ENCODE measurements at places on chromosomes 6 and 20.

GRCh38 chr20:19890445-19891051 is 126.6 kb upstream of the NAA20 start:
- no peak for DNase-seq

GRCh38 chr20:54208548-54209176 is 775 bp downstream of the PFDN4 start:
- no peak for DNase-seq

GRCh38 chr20:14800707-14801425 is 463.5 kb upstream of the FLRT3 start:
- no peak for DNase-seq

DNA sequence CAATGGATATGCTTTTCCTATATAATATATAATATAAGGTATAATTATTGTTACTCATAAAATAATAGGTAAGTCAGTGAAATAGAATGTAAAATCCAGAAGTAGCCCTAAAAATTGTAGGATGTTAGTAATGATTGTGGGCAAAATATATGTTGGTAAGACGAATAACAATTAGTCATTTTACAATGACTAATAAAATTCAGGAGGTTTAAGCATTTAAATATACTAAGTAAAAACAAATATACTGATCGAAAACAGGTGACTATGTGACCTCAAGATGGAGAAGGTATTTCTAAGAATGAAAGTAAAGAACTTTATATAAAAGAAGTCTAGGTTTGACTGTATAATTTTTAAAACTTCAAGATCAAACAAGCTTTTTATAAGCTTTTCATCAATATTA is 28.9 kb downstream of the FUCA2 start:
- DNase-seq, result no peak

DNA sequence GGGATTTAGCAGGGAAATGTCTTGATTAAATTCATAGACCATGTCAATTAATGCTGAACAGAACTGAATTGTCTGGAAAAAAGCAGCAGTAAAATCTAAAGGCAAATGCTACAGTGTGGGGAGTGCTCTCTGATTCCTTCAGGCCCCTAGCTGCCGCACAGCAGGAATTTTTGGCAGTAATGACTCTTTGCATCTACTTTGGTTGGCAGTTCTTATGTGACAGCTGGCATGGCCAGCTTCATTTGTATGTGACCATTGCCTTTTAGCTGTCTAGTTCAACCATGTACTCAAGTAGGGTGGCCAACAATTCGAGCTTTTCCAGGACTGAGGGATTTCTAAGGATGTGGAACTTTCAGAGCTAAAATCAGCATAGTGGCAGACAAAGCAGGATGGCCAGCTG is 499.1 kb upstream of the MAN1A1 start:
- no peak for DNase-seq

- DNase-seq, result no peak
These were observed 141.9 kb upstream of the PCSK2 start for GRCh38 chr20:17084909-17085308.

DNA sequence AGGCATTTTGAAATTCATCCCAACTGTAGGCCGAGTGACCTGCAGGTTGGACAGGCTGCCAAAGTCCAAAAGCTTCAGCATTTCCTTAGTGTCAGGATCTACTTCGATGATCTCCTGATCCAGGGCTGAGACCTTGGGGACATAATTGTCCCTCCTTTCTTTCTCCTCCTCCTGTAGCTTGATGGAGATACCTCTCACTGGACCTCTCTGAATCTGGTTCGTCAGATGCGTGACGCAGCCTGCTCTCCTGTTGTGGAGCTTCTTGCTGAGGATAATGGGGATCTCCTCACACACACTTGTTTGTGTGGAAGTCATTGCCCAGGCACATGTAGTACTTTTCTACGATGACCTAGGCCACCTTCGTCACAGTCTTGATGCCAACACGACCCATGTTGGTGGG is 1.5 kb upstream of the MAS1L start:
- DNase-seq, result no peak

- no peak for DNase-seq
These were observed 29.0 kb downstream of the L3MBTL3 start for GRCh38 chr6:130047088-130047995.

DNA sequence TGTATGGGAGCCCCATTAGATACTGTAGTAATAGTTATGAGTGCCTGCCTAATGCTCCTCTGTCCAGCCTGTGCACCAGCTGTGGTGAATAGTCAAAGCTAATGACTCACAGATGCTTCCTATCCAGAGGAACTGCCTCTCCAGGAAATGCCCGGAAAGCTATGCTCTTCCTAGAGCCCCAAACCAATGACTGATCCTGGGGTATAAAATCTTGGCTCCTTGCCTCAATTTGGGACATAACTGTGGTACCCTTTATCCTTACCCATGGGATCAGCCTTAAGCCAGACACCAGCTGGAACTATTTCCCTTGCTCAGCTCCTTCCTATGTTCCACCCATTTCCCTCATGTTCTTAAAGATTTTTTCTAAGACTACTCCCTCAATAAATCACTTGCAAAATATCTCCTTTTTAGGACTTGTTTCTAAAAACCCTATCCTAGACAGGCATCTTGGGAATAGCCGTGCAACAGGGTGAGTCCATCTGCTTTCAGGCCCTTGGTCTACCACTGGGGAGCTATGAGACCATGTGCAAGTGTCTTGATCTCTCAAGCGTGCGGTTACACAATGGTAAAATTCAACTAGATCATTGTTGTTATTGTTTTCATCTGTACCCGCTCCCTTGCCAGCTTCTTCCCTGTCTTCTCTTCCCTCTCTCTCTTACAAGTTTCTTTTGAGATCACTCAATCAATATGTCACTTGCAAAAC is 283.7 kb downstream of the BTBD3 start:
- DNase-seq, result no peak

- DNase-seq, result no peak
These were observed 59.5 kb downstream of the MYO6 start for GRCh38 chr6:75808507-75808906.

- no peak for DNase-seq
These were observed 16.0 kb downstream of the DSE start for GRCh38 chr6:116386581-116387299.

- DNase-seq, result no peak
These were observed 111.0 kb downstream of the TBC1D7 start for GRCh38 chr6:13217206-13217905.

GRCh38 chr20:3757268-3757667 is 10.3 kb downstream of the ADISSP start:
- DNase-seq, result no peak

GRCh38 chr6:38239719-38240451 is 399.8 kb downstream of the BTBD9 start:
- DNase-seq, result no peak

DNA sequence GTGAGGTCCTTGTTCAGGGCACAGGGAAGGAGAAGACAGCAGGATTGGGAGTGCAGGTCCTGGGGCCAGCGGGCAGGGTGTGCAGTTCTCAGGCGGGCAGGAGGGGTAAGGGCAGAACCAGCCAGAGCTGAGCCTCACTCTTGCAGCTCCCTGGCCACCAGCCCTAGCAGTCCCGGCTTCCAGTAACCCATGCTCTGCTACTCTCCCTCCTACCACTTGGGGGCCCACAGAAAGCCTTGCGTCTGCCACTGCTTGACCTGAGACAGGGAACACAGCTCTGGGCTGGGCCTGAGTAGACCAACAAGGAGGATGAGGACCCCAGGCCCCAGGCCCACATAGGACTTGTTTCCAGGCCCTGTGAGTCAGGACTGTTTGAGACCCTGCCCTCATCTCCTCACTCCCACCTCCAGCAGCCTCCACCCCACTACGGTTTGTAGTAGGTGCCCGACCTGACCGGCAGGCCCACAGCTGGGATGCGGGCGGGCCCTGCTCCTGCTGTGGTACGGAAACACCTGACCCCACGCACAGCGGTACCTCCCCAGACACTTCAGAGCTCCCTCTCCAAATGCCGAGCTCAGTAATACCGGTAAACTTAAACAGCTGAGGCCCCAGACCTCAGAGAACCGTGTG is 39.2 kb downstream of the KCNK5 start:
- no peak for DNase-seq

GRCh38 chr6:31836047-31836473 is 8.5 kb downstream of the HSPA1B start:
- DNase-seq, result no peak

GRCh38 chr6:73732845-73733675 is 37.1 kb downstream of the CD109 start:
- peak; percentile 58 for DNase-seq

DNA sequence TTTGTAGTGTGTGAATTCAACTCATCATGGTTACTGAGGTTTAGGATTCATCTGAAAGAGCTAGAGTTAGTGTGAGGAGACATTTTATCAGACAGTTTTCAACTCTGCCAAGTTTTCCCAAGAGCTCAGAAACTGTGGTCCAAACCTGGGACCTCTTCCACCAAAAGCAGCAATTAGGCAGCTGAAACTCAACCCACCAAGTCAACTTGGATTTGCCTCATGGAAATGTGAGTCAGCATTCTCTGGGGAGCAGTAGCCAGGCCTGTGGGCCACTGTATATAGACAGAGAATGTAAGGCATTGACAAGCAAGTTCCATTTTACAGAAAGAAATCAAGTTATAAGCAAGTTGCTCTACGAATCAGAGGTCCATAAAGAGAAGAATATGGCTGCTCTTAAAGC is 178.8 kb upstream of the HDDC2 start:
- no peak for DNase-seq

GRCh38 chr6:73169633-73170032 is 55.7 kb downstream of the KHDC1L start:
- no peak for DNase-seq

- DNase-seq, result no peak
These were observed 36.8 kb downstream of the PPP1R3G start for GRCh38 chr6:5121956-5122355.
